ENCODE measurements at places on chromosomes 4 and X.

GRCh38 chrX:39582976-39583375, 514.8 kb downstream of the BCOR start:
- no peak for DNase-seq

DNA sequence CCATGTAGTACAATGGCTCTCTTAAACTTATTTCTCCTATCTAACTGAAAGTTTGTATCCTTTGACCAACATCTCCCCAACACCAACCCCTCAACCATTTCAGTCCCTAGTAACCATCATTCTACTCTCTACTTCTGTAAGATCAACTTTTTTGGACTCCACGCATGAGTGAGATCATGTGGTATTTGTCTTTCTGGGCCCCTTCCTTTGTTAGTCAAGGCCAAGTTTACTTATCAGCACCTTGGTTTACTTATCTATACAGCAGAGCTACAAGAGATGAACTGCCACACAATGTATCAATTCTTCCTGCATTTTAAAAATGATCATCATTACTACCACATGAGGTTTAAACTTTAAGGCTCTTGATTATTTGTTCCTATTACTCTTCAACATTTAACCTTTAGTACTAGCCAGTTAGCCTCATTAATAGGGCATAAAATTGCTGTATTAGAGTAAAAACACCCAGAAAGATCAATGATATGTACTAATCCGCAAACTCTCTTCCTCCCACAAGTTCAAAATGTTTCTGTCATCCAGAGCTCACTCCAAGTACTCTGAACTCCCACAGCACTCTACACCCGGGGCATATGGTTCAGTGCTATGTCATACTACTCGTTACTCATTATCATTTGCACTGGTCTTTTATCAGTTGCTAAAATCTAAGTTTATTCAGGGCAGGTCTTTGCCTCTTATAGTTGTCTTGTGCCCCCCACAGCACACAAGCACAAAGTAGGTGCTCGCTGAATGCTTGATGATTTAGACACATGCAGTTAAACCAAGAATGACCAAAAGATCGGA, 145.7 kb upstream of the ADAMTS3 start:
- no peak for DNase-seq

GRCh38 chr4:138904793-138905192, 110.8 kb upstream of the NOCT start:
- no peak for DNase-seq

DNA sequence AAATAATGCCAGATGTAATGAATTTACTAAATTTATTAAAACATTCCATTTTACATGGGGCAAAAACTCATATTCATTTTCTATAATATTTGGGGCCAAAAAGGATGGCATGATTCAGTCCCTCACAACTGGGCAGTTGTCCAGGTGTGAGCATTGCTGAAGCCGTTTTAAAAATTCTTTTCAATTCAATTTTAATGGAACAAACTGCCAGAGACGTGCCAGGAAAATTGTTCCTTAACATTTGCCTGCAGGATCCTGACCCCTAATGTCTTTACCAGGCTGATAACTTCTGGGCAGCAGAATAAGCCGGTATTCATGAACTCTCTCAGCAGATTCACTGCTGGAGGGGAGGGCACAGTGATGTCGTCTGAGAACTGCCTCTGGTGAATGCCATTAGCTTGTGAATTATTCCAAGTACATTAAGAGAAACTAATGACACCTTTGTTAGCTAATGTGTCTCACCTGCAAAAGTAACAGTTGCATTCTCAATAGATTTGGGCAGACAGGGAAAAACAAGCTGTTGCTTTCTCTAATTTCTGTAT, 1445.1 kb upstream of the TENM3 start:
- DNase-seq: no peak

- peak; percentile 4 for DNase-seq
Observed at GRCh38 chrX:76253432-76253831, 80.6 kb downstream of the PBDC1 start.

GRCh38 chr4:40629401-40630334, at the start of gene RBM47:
RBM47 (minus strand) TSS chr4:40629864; CDS start chr4:40438893, 190,971 bp downstream.
- DNase-seq: peak; percentile 97

GRCh38 chr4:83917572-83917971, 381.7 kb downstream of the GPAT3 start:
- no peak for DNase-seq

DNA sequence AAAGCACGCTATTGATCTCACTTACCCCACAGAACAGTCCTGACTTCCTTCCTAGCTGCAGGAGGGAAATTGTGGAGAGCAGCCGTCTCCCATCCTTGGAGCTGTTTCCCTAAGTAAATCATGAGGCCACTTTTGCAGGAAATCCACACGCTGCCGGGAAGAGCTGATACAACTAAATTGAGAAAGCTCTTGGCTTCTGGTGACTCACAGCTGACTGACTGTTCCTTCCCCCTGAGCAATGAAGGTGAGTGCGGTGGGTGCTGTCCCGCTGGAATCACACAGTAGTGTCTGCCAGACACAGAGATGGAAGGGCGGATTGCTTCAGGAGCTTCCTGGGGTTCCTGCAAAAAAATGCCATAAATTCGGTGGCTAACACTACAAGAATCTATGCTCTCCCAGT, 268.9 kb downstream of the ASMT start:
- no peak for DNase-seq

DNA sequence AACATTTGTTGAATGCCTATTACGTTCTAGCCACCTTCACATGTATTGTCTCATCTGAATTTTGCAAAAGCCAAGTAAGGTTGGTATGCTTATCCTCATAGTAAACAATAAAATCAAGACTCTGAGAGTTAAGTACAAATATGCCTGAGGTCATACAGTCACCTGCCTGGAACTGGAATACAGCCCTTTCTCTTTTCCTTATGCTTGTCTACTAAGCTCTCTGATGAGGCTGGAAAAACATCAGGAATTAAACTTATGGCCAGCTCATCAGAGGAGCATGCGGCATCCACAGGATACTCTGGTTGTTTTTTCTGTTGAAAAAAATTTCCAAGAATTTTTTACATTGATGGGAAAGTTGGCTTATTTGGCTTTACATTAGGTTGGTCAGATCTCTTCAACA, 35.5 kb downstream of the NCAPG start:
- peak; percentile 31 for DNase-seq

DNA sequence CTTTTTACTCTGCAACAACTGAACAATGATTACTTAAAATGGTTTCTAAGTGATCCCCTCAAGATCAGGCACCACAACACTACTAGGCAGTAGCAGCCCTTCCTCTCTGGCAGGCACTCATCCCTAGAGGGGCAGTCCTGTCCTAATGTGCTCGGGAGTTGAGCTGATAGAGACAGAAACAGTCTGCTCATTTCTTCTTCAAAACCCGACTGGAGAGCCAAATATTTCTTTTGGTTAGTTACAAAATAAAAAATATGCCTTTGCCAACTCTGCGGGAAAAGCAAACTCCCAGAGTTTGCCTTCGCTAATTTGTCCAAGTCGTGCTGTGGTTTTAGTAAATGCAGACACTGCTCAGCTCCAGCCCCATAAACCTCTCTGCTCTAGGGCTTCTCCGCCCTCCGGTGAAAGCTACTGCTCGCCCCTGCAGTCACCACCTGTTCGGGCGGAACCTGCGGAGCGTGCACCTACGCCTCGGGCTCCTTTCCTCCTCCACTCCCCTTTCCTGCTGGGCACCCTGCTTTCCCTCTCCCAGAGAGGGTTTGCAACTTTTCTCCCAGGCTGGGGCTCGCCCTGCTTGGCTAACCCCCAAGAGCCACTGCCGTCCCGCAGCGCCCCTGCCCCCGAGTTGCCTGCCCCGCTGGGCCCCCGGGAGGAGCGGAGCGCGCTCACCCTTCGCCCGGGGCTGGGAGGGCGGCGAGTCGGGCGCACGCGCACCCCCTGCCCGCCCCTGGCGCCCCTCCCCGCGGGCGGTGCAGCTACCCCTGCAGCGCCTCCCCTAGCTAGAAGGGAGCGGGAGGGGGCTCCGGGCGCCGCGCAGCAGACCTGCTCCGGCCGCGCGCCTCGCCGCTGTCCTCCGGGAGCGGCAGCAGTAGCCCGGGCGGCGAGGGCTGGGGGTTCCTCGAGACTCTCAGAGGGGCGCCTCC, at the start of gene NPNT:
TSS of gene NPNT (plus strand) at position 812 of the 923 bp plus-strand sequence. CDS start 182 bp downstream, outside the sequence.
- DNase-seq: no peak

DNA sequence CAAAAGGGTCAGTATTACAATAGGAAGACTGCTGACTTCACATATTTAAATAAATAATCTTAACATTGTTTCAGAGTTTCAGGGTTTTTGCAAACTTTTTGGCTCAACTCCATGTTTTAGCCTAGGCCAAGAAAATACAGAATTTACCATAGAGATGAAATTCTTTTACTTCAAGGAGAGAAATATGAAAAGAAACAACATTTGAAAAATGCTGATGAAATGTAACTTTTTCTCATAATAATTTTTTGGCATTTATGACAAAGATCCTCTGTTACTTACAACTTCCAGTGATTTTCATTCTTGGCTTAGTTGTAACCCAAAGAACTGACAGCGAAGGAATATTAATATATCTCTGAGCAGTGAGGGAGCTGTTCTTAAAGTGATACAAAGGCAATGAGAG, 316.1 kb upstream of the EMCN start:
- DNase-seq: no peak

All from trophoblast cell (in vitro differentiated cells and primary cell).